ENCODE measurements at places on chromosomes 16 and 17. TPM values are rescaled to one million over a fixed set of nuclear protein-coding genes. Genes with fewer than 3 reads are reported as not detected.

Gene KRTAP17-1
- not detected for total RNA-seq

Gene MARVELD3
- 20.9 TPM for total RNA-seq

Gene TEKT5
- 0.37 TPM for total RNA-seq

DNA sequence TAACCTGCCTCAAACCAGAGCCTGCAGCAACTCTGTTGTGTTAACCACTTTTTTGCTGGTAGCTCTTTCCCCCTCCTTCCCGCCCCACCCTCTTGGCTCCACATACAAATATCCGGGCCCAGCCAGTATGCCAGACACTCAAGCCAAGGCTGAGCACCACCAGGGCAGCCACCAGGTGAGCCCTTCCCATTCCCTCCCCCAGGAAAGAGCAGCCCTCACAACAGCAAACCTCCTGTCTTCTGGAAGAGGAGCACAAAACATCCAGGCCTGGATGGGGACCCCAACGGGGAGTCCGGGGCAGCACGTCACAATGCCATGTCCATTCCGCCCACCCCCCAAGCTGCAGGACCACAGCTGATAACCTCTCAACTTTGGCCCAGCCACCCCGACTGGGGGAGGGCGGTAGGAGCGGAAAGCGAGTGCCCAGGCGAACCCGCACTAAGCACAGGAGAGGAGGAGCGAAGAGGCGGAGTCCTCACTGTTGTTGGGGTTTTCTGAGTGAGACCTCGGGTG, 757 bp downstream of the ORMDL3 start:
- no peak for DNase-seq

- no peak for DNase-seq
These were observed 23.1 kb downstream of the HSBP1 start for GRCh38 chr16:83830769-83831455.

DNA sequence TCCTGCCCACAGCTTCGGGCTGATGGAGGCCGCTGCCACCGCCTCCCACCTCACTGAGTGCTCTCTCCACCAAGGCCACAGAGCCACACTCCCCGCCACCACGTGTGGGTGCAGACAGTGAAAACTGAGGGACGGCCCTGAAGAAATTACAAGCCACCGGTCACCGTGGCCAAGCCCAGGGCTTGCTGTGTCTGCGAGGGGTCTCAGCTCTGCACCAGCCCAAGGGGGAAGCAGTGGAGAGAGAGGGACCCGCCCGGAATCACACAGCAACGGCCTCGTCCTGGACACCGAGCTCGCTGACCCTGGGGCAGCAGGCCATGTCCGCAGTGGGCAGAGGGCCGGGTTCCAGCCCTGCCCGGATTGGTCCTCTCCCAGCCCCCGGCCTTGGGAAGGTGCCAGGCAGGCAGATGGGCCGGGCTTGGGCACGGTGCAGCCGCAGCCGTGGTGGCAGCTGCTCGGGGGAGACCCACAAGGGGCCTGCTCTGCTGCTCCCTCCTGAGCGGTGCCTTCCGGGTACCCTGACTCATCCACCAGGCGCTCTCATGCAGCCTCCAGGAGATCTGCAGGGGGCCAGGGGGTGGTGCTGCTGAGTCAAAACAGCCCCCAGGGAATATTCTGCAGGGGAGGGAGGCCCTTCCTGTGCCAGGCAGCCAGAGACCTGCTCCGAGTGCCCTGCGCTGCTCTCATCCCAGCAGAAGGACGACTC, 52.0 kb downstream of the CBFA2T3 start:
- DNase-seq: peak; percentile 72

- DNase-seq: no peak
These were observed 922 bp upstream of the MRPL58 start for GRCh38 chr17:75011401-75012095.

DNA sequence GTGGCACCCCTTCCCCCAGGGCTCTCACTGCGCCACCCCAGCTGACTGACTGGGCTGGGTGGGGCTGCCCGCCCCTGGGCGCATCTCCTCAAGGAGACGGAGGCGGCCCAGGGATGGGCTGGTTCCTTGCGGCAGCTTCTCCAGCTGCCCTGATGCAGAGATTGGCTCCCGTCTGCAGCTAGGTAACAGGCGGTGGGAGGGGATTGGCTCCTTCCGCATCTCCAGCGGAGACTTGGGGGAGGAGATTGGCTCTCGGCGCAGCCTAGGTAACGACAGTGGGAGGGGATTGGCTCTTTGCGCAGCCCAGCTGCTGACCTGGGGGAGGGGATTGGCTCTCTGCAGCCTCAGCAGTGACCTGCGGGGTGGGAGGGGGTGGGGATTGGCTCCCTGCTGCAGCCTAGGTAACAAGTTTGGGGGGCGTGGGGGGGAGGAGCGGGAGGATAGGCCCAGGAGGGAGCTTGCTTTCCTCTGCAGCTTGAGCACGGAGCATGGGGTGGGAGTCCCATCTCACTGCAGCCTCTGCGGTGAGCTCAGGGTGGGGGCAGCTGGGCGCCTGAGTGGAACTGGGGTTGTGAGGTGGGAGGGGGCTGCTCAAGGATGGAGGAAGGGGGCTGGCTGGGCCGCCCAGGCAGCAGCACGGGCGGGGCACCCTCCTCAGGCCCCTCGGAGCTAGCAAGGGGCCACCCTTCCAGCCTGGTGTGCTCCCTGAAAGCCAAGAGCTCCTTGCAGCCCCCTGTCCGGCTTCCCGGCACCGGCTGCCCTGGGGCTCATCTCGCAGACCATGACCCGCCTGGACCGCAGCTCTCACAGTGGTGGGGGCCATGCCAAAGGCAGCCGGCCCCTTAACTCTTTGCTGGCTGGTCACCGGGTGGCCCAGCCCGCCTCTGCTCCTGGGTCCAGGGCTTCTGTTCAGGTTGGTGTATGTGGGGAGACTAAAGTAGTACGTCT, 6.4 kb downstream of the NFE2L1 start:
- DNase-seq: no peak

GRCh38 chr16:53626161-53626560, 77.5 kb downstream of the RPGRIP1L start:
- DNase-seq: no peak

- no peak for DNase-seq
These were observed 8.5 kb downstream of the HASPIN start for GRCh38 chr17:3732210-3732621.

GRCh38 chr16:28891964-28892890, 13.9 kb downstream of the ATP2A1 start:
- no peak for DNase-seq

DNA sequence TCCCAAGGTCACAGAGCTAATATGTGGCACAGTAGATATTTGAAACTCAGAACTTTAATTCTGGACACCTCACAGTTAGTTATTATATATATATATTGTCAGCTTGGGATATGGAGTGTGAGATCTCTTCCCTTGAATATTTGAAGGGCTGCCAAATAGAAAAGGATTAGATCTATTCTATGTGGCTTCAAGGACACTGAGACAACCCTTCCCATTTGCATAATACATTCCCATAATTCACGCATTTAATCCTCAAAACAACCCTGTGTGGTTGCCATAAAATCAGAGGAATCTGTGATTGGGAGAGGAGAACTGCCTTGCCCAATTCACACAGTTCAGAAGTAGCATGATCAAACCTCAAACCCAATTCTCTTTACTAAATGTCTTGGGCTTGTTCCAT, 365.8 kb upstream of the DYNLRB2 start:
- DNase-seq: no peak

- DNase-seq: no peak
These were observed at the start of gene SDR42E2 for GRCh38 chr16:22161999-22162655. Gene SDR42E2, plus strand, starts transcription at chr16:22162506. Its CDS starts 3,077 bp downstream, at chr16:22165583.

DNA sequence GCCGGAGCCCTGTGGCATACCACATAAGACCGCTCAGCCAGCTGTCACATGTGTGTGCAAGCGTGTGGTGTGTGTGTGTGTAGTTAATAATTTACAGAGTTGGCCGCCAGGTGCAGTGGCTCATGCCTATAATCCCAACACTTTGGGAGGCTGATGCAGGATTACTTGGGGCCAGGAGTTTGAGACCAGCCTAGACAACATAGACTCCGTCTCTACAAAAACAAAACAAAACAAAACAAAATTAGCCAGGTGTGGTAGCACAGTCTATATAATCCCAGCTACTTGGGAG, 20.4 kb downstream of the SOCS1 start:
- DNase-seq: no peak

GRCh38 chr17:64331366-64331765, 59.3 kb downstream of the PECAM1 start:
- no peak for DNase-seq

DNA sequence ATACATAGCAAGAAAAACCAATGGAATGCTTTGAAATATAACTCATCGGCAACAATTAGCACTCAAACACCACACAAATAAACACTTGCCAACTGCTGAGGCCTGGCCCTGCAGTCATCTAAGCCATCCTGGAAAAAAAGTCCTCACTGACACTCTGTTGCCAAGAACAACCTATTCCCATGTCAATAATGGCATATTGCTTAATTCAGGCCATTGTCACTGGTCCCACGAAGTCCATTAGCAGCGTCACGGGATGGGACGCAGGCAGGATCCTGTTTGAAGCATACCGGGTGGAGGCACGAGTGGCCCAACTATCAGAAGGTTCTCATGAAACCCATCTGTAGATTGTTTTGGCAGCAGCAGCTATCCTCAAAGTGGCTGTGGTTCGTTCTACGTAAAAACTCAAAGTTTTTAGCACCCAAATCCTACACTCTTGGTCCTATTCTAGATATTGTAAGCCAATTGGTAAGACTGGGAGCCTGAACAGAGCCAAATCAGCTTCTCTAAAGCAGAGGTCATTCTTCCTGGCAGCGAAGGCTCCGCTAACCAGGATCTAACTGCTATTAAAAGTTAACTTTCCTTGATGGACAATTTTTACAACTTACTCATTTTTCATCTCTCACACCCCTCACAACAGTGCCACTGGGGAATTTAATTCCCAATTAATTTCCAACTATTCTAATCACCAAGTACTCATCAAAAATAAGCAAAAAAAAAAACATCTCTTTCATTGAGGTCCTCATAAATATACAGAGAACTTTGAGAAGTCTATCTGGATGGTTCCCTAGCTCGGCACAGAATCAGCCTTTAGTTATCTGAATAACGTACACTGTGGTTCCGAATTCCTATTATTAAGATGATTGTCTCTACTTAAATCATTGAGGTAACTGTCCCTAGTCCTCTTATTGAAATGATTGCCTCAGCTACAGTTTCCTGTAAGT, 91.5 kb downstream of the ZFHX3 start:
- DNase-seq: no peak

All from HCT116 (cell line).